Thyroid gland (tissue), 4 donors: ENCODE measurements at places on chromosomes 6 and 20. TPM values are rescaled to one million over a fixed set of nuclear protein-coding genes. Genes with fewer than 3 reads are reported as not detected.
A peak's percentile ranks its signal among the peaks of the same experiment; 100 is the strongest.

GRCh38 chr6:143410859-143411270 is 39.6 kb downstream of the ADAT2 start:
- H3K27me3 ChIP-seq, result no peaks in the 10 kb centered on the region
- H3K4me1 ChIP-seq, result no peaks in the 10 kb centered on the region
- no peaks in the 10 kb centered on the region for H3K36me3 ChIP-seq
- H3K4me3 ChIP-seq, result no peak overlapping the region
- no peak for DNase-seq

GRCh38 chr20:47334022-47334551 is 22.4 kb downstream of the ZMYND8 start:
- peaks cover 33% of the 10 kb centered on the region for H3K4me1 ChIP-seq
- DNase-seq, result no peak
- H3K4me3 ChIP-seq, result no peak overlapping the region
- H3K36me3 ChIP-seq, result no peaks in the 10 kb centered on the region

GRCh38 chr6:25288518-25288917 is 9.3 kb downstream of the CARMIL1 start:
- no peaks in the 10 kb centered on the region for H3K36me3 ChIP-seq
- DNase-seq, result no peak
- no peaks in the 10 kb centered on the region for H3K27me3 ChIP-seq

DNA sequence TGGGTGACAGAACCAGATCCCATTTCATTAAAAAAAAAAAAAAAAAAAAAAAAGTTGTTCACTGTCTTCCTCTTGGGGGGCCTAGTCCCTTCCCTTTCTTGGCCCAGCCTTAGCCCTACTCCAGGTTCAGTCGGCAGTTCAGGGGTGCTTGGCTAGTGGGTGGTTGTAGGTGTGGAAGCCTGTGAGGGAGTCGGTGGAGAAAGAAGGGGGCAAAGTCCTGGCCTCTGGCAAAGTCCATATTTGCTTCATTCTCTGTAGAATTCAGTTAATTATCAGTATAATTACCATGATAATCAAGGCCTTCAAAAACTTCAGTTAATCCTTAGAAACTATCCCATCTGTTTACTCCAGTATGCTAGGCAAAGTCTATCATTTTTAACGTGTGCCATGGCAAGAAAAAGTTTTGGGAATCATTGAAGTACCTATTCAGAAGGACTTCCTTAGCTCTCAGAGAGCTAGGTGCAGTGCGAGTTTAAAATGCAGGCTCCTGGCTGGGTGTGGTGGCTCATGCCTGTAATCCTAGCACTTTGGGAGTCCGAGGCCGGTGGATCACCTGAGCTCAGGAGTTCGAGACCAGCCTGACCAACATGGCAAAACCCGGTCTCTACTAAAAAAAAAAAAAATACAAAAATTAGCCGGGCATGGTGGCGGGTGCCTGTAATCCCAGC is 205.7 kb upstream of the ARG1 start:
- H3K4me3 ChIP-seq, result no peak overlapping the region
- H3K27ac ChIP-seq, result no peak overlapping the region
- no peak for DNase-seq
- no peaks in the 10 kb centered on the region for H3K27me3 ChIP-seq
- no peaks in the 10 kb centered on the region for H3K4me1 ChIP-seq
- H3K36me3 ChIP-seq, result no peaks in the 10 kb centered on the region

PHF1 gene
- total RNA-seq, result 75.3 TPM

DNA sequence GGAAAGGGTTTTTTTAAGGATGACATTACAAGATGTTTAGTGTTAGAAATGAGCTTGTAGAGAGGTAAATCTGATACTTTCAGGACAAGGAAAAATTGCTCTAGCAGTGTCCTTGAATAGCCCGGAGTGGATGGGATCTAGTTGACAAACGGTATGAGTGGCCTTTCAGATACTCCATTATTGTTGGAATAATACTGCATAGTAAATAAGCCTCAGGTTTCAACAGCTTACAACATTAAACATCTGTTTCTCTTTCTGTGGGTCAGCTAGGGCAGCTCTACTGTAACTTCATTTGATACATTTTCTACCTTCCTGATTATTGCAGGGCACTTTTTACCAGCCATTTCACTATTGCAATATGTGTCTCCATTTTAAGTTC is 118.0 kb downstream of the B3GAT2 start:
- no peak overlapping the region for H3K27ac ChIP-seq
- H3K4me3 ChIP-seq, result no peak overlapping the region
- H3K27me3 ChIP-seq, result no peaks in the 10 kb centered on the region
- no peaks in the 10 kb centered on the region for H3K4me1 ChIP-seq
- H3K36me3 ChIP-seq, result no peaks in the 10 kb centered on the region

EEF1A2 gene
- total RNA-seq, result 1.3 TPM

GRCh38 chr6:130381459-130382380 is 15.9 kb downstream of the TMEM200A start:
- no peaks in the 10 kb centered on the region for H3K27me3 ChIP-seq
- H3K36me3 ChIP-seq, result no peaks in the 10 kb centered on the region
- no peak overlapping the region for H3K4me3 ChIP-seq
- no peaks in the 10 kb centered on the region for H3K4me1 ChIP-seq

GRCh38 chr6:50720623-50721022 is 7.3 kb downstream of the TFAP2D start:
- no peaks in the 10 kb centered on the region for H3K27me3 ChIP-seq
- DNase-seq, result no peak
- H3K27ac ChIP-seq, result no peak overlapping the region

DNA sequence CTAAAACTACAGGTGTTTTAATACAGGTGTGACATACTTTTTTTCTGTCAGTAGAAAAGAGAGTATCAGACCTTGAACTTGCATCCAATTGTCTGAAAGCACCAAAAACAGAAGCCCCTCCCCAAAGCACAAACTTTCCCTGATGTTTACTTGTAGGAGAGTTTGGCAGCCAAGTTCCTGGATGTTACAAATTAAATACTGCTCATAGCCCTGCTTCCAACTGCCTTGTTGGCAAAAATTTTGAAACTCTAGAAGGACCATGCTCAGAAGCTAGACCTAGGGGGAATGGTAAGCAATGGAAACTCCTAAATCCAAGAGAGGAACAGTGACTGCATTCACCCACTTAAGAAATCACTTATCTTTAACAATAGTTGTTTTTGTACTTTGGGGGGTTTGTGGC is 17.0 kb upstream of the ARG1 start:
- H3K27ac ChIP-seq, result no peak overlapping the region
- H3K4me3 ChIP-seq, result no peak overlapping the region
- no peaks in the 10 kb centered on the region for H3K36me3 ChIP-seq
- no peaks in the 10 kb centered on the region for H3K4me1 ChIP-seq
- no peak for DNase-seq

- H3K36me3 ChIP-seq, result no peaks in the 10 kb centered on the region
- H3K27me3 ChIP-seq, result no peaks in the 10 kb centered on the region
- H3K4me1 ChIP-seq, result no peaks in the 10 kb centered on the region
These were observed 399.3 kb downstream of the HAO1 start for GRCh38 chr20:7540923-7541322.

DNA sequence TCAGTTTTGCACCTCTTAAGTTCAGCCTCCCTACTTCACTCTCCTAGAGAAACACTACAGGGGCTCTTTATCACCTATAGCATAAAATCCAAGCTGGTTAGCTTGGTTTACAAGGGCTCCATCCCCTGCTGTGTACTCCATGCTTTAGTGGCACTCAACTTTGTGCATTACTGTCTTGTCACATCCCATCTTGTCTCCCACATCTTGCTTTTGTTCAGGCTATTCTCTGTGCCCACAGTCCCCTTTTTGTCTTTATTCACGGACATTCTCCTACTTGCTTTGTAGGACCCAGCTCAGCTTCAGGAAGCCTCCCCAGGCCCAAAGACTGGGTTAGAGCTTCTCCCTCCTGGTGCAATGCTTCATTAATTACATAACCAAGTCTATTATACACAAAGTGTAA is 107.9 kb upstream of the SPACA1 start:
- H3K4me1 ChIP-seq, result no peaks in the 10 kb centered on the region
- H3K4me3 ChIP-seq, result no peak overlapping the region
- H3K27ac ChIP-seq, result no peak overlapping the region
- no peaks in the 10 kb centered on the region for H3K36me3 ChIP-seq

DNA sequence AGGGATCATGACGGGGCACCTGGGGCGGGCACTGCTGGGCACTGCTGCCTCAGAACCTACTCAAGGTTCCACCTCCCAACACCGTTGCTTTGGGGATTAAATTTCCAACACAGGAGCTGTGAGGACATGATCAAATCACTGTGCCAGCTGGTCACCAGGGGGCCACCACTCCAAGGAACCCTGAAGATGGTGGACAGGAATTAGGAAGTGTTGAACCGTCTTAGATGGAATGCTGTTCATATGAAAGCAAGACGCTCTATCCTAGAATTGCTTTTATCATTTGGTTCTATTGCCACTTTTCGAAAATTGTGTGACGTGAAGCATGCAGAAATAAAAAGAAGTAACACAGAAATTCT is 140.3 kb downstream of the DLL1 start:
- H3K36me3 ChIP-seq, result no peaks in the 10 kb centered on the region
- DNase-seq, result no peak
- no peak overlapping the region for H3K27ac ChIP-seq
- peaks cover 16% of the 10 kb centered on the region for H3K4me1 ChIP-seq

TRIM39 gene
- total RNA-seq, result 23.5 TPM

RAB22A gene
- 33.6 TPM for total RNA-seq

- no peak overlapping the region for H3K27ac ChIP-seq
- no peaks in the 10 kb centered on the region for H3K27me3 ChIP-seq
- no peak for DNase-seq
- H3K4me3 ChIP-seq, result no peak overlapping the region
- H3K4me1 ChIP-seq, result no peaks in the 10 kb centered on the region
These were observed 126.0 kb downstream of the RNASET2 start for GRCh38 chr6:166830185-166830890.

GRCh38 chr6:4916954-4917561 is 86.8 kb downstream of the RPP40 start:
- H3K4me3 ChIP-seq, result no peak overlapping the region
- no peak for DNase-seq
- no peaks in the 10 kb centered on the region for H3K36me3 ChIP-seq
- no peak overlapping the region for H3K27ac ChIP-seq
- no peaks in the 10 kb centered on the region for H3K27me3 ChIP-seq

- no peak overlapping the region for H3K27ac ChIP-seq
- H3K36me3 ChIP-seq, result no peaks in the 10 kb centered on the region
- H3K4me1 ChIP-seq, result no peaks in the 10 kb centered on the region
- no peak for DNase-seq
- H3K27me3 ChIP-seq, result no peaks in the 10 kb centered on the region
- H3K4me3 ChIP-seq, result no peak overlapping the region
These were observed 10.3 kb downstream of the SLC22A3 start for GRCh38 chr6:160358225-160359119.

DNA sequence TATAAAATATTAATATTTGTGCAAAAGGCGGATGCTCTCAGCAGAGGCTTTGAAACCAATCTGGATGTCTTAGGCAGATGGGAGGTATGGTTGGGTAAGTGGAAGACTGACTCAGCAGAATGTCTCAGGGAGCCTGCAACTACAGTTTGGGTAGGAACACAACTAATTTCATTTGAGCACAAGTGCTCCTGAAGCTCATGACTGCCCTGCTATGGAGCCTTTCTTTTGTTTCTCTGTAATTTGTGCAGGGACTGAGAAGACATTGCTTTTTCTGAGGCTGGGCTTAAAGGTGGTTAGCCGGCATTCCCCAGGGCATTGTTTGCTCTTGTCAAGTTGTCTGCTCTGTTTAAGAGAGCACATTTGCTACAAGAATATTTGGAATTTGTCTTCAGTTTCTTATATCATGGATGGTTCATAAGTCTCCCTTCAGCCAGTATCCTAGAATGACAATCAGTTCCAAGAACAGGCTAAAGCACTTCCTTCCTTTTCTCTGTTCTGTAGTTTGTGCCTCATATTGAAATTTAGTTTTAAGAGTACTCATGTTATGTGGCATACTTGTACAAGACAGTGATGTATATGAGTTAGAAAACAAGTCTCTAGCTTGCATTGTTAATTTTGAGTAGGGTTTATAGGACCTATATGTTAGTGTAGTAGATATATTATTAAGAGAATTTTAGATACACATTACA is 208.3 kb downstream of the ZFAND3 start:
- H3K4me1 ChIP-seq, result peaks cover 22% of the 10 kb centered on the region
- DNase-seq, result peak; percentile 7
- no peak overlapping the region for H3K27ac ChIP-seq
- H3K36me3 ChIP-seq, result no peaks in the 10 kb centered on the region

DNA sequence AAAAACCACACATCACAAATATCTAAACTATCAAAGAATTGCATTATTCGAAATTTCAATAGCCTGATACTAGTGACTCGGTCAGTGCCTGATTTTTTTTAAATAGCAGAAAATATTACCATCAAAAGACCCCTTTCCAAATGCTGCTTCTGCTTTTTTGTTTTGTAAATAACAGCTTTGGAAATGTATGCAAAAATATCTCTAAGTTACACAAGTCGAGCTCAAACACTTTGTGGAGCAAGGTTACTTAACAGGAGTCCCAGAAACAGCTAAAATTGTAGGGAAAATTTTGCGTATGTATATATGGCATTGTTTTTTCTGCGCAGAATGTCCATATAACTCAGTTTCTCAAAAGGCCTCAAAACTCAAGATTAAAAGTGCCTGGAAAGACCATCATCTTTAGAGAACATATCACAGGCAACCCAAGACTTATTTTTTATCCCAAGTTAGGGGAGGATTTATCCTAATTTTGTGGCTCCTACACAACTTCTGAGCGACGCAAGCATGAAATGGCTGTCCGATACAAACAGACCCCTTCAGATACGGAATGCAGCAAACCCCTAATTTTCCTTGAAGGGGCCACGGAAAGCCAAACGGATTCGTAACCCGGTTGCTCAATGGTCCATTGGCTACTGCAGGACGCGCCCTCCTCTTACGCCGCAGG is 1.3 kb downstream of the CEP85L start:
- no peaks in the 10 kb centered on the region for H3K36me3 ChIP-seq
- H3K27me3 ChIP-seq, result no peaks in the 10 kb centered on the region
- DNase-seq, result no peak
- H3K27ac ChIP-seq, result no peak overlapping the region

- no peaks in the 10 kb centered on the region for H3K27me3 ChIP-seq
- no peaks in the 10 kb centered on the region for H3K36me3 ChIP-seq
- no peak for DNase-seq
- H3K4me3 ChIP-seq, result no peak overlapping the region
- peaks cover 75% of the 10 kb centered on the region for H3K4me1 ChIP-seq
These were observed 18.0 kb downstream of the FOXO3 start for GRCh38 chr6:108578595-108579327.

DNA sequence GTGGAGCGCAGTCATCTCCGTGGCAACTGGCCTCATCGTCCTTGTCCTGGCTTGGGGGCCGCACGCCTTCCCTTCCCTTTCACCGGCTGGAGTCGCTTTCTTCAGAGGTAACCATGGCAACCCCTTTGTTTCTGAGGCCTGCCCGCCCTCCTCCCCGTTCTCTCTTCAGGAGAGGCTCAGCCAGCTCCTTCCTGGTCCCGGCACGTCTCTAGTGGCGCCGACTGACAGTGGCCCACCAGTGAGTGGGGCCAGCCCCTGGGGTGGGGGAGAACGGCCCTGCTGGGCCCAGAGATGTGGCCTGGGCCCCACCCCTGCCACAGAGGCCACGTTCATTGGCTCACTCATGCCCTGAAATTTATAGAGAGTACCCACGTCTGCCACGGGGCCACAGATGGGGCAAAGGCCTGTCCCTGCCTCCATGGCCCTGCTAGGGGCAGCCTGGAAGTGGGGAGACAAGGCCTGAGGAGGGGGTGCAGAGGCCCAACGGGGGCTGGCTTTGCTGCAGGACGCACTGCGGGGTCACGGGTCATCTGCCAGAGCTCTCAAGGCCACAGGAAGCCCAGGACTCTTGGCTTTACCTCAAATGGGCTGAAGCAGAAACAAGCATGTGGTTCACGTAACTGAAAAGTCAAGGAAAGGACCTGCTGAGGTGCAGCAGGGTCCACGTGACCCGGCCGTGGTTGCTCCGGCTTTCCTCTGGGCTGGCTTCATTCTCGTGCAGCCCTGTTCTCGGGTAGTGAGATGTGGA is 1.4 kb upstream of the OSBPL2 start:
- H3K27ac ChIP-seq, result no peak overlapping the region
- H3K36me3 ChIP-seq, result no peaks in the 10 kb centered on the region
- H3K27me3 ChIP-seq, result no peaks in the 10 kb centered on the region
